Activated naive CD4-positive, alpha-beta T cell treated with anti-CD3 and anti-CD28 coated beads for 36 hours (primary cell): ENCODE measurements at places on chromosomes 7 and 10. TPM values are rescaled to one million over a fixed set of nuclear protein-coding genes. Genes with fewer than 3 reads are reported as not detected.

The C10orf67 gene
- total RNA-seq, result 2.0 TPM

The ATRNL1 gene
- total RNA-seq, result not detected

The FAM237B gene
- not detected for total RNA-seq

The RAB11FIP2 gene
- 11.6 TPM for total RNA-seq

The PSMA2 gene
- total RNA-seq, result 221 TPM

The CDNF gene
- total RNA-seq, result 1.6 TPM

The CALML5 gene
- not detected for total RNA-seq

The TACC2 gene
- total RNA-seq, result not detected

The PPP1R3C gene
- 0.07 TPM for total RNA-seq

The RBM20 gene
- total RNA-seq, result 0.40 TPM
